ENCODE measurements at places on chromosomes 12 and 14. TPM values are rescaled to one million over a fixed set of nuclear protein-coding genes. Genes with fewer than 3 reads are reported as not detected.
A peak's percentile ranks its signal among the peaks of the same experiment; 100 is the strongest.

EFS gene
- not detected for total RNA-seq

KRT2 gene
- total RNA-seq, result 0.66 TPM

KRT3 gene
- total RNA-seq, result not detected

RD3L gene
- total RNA-seq, result not detected

PTPRO gene
- total RNA-seq, result 1.2 TPM

STAB2 gene
- total RNA-seq, result not detected

TMEM179 gene
- not detected for total RNA-seq

CFAP54 gene
- total RNA-seq, result 1.5 TPM

- DNase-seq, result no peak
These were observed 169.3 kb upstream of the AMIGO2 start for GRCh38 chr12:47249082-47249481.

DNA sequence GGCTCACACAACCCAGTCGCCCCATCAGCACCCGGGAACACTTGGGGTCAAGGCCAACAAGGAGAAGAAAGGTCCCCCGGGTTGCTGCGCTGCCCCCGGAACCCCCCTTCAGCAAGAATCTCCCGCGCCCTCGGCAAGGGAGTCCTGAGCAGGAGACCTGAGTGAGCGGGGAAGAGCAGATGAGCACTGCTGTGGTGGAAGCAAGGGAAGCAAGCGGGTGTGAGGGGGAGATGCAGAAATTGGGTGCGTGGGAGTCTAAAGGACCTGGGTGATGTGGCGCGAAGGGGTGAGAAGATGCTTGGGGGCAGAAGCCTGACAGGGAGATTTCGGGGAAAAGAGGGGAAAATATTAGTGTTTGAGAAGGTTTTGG, 105.5 kb upstream of the PRB2 start:
- no peak for DNase-seq

- DNase-seq, result no peak
These were observed 21.7 kb upstream of the DUSP6 start for GRCh38 chr12:89373763-89374572.

DNA sequence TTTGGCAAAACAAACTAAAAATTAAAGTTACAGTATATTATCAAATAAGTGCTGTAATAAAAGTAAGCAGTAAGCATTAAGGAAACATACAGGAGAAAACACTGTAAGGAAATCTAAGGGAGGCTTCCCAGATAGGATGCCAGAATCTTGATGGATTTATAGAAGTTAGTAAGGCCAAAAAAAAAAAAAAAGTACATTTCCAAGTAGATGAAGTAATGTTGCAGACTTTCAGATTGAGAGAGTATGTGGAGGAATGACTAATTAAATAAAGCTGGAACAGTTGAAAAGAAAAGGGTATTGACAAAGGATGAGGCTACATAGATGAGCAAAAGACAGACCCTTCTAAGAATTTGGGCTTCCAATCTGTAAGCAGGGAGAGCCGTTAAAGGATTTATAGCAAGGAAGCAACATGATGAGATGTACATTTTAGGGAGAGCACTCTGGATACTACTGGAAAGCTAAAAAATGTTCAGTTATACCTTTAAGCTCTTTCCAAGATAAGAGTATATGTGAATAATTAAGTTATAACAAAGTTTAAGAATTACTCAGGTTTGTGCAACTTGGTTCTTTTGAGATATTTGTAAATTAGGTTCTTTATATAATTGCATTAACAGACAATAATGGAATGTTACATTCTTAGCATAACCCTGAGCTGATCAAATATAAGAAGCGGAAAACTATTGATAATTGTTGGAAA, 87.5 kb upstream of the MON2 start:
- no peak for DNase-seq

DNA sequence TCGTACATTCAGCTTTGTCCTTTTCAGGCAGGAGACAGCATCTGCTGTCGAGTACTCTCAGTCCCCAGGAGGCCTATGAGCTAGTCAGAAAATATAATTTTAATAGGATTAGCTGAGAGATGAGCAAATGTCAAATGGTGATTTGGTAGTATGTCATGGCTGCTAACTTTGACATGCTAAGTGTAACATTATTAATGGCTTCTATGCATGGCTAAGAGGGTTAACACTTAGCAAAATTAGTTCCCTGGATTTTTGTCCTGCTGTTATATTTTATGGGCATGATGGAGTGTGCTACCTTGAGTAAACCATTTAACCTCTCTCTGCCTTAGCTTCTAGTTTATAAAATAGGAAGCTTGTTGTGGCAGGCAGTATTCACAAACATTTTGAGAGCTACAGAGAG, 2.9 kb upstream of the PCNX1 start:
- no peak for DNase-seq

GRCh38 chr12:101566318-101566717, 28.5 kb upstream of the MYBPC1 start:
- no peak for DNase-seq

- peak; percentile 44 for DNase-seq
These were observed 18.0 kb downstream of the TNFAIP2 start for GRCh38 chr14:103141117-103141796.

All from natural killer cell (primary cell).